Brain microvascular endothelial cell (primary cell): ENCODE measurements at places on chromosomes 16 and 17.
A peak's percentile ranks its signal among the peaks of the same experiment; 100 is the strongest.

DNA sequence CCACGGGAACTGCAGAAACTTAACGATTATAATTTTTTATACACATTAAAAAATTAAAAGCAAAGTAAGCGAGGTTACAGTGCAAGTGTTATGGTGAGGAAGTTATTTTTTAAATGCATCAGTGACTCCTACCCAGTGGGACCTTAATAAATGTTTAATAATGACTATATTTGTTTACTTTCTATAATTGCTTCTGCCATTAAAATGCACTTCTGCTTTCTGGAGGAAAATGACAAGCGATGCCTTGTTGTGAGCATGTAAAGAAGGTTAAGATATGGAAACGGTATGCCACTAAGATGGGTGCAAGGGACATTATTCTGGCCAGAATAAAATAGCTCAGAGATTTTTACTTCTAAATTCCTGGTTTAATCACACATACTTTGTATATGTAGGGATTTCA lies 252.1 kb downstream of the CDH11 start:
- no peak for DNase-seq

DNA sequence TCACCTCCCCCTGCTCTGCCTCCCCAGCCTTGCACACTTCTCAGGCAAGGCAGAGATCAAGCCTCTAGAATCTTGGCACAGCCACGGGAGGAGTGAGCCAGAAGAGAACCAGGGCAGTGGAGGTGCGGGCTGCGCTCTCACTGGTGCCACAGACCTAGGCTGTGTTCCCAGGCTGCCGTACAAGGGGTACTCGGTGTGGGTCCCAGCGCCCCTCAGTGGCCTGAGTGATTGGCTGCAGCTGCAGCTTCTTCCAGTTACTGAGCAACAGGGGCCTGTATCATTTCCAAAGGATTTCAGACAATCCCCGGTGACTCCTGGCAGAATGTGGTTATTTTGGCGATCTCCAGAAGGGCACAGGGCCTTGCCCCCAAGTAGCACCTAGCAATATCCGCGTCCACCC lies 1852.1 kb downstream of the TP53TG3F start:
- DNase-seq, result no peak

- no peak for DNase-seq
These were observed 248.0 kb upstream of the GSE1 start for GRCh38 chr16:85365120-85365519.

GRCh38 chr17:64603987-64604386 lies 58.1 kb downstream of the SMURF2 start:
- no peak for DNase-seq

DNA sequence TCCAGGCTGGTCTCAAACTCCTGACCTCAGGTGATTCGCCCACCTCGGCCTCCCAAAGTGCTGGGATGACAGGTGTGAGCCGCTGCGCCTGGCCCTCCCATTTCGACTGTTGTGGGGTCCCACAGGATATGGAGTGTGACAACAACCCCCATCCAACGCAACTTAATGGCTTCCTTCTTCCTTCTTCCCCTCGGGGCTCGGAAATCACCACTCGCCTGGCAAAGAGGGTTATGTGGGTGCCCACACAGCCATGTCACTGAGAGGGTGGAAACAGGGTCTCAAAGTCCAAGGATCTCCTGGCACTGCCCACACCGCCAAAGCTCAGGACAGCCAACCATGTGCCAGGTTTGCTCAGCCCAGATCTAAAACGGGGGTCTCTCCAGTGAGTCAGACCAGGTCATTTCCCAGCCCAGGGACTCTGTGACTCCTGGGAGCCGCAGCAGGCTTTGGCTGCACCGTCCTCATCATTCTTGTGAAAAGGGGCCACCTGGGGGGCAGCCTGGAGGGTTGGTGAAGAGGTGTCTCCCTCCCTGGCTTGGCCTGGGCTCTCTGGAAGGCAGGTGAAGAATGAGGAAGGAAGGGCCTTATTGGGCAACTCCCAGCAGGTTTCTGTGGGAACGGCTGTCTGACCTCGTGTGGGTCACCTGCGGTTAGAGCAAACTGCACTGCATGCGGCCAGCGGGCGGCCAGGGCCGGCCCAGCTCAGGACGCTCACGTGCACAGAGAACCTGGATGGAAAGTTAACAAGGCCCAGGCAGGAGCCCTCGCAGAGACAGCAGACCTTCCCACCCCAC lies 25.3 kb upstream of the LITAF start:
- no peak for DNase-seq

DNA sequence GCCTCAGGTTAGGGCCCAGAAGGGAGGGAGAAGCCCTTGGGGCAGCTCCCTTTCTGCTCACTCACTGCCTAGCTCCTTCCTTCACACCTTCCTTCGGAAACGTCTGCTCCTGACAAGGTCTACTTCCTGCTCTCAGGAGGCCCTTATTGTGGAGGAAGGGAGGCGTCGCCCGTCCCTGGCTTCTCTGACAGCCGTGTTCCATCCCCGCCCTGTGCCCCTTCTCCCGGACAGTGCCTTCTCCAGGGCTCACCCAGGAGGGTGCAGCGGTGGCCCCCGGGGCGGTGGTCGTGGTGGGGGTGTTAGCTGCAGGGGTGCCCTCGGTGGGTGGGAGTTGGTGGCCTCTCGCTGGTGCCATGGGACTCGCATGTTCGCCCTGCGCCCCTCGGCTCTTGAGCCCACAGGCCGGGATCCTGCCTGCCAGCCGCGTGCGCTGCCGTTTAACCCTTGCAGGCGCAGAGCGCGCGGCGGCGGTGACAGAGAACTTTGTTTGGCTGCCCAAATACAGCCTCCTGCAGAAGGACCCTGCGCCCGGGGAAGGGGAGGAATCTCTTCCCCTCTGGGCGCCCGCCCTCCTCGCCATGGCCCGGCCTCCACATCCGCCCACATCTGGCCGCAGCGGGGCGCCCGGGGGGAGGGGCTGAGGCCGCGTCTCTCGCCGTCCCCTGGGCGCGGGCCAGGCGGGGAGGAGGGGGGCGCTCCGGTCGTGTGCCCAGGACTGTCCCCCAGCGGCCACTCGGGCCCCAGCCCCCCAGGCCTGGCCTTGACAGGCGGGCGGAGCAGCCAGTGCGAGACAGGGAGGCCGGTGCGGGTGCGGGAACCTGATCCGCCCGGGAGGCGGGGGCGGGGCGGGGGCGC lies 231.9 kb downstream of the SEC14L1 start:
- DNase-seq, result no peak

DNA sequence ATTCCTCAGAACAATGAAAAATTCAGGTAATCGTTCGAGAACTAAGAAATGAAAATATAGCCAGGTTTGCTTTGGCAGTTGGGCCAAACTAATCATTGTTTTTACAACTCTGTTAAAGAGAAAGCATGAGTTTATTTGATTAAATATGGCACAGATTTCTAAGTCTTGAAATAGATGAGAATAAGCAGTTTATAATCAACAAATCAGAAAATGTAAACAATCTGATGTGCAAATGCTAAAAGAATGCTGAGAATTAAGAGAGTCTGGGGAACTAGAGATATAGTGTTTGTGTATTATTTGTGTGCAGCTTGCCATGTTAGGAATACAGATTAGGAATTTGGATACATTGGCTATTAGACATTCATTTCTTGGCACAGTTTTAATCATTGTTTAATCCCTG lies 212.5 kb downstream of the TANC2 start:
- DNase-seq, result no peak

GRCh38 chr17:17940441-17940911 lies 31.7 kb downstream of the TOM1L2 start:
- no peak for DNase-seq

- no peak for DNase-seq
These were observed 155.2 kb downstream of the SHISA9 start for GRCh38 chr16:13056607-13057006.

- DNase-seq, result no peak
These were observed 638 bp upstream of the TMEM88 start for GRCh38 chr17:7854078-7854777.

DNA sequence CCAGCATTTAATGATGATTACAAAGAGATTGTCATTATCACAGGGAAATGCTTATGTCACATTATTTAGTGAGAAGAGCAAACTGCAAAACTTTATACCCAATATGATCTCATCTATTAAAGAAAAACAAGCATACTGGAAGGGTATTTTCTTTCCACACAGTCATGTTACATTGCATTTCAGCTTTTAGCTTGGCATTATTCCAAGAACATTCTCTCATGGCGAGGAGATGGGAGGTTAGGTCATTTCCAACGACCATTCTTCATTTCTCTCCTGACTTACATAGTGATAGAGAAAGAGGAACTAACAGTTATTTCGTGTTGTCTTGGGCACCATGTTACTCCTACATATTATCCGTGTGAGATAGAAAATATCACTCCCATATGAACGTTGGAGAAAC lies 309.4 kb upstream of the XYLT1 start:
- peak; percentile 64 for DNase-seq

- peak; percentile 14 for DNase-seq
These were observed 53.1 kb downstream of the FOXL1 start for GRCh38 chr16:86631444-86631843.

DNA sequence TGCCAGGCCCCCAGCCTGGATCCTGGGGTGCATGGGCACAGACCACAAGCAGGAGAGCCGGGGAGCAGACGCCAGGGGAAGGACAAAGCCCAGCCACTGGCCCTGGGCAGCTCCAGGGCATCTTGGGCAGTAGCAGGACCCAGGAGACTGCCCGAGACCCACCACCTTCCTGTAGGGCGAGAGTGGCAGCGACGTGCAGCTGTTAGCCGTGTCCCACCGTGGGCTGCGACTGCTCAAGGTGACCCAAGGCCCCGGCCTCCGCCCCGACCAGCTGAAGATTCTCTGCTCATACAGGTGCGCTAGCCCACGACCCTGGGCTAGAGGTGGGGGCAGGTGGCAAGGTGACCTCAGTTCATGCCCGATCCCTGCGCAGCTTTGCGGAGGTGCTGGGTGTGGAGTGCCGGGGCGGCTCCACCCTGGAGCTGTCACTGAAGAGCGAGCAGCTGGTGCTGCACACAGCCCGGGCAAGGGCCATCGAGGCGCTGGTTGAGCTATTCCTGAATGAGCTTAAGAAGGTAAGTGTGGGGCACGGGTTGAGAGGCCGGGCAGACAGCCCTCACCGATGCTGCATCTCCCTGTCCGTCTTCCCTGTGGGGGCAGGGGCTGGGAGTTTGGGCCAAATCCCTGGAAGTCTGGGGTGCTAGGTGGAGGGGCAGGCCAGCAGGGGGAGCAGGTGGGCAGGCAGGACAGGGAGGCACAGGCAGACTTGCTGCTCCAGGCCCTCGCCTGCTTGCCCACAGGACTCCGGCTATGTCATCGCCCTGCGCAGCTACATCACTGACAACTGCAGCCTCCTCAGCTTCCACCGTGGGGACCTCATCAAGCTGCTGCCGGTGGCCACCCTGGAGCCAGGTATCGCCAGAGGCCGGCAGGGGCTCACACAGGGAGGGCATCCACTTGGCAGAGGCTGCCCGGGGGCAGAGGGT lies 13.5 kb upstream of the SMIM5 start:
- no peak for DNase-seq

DNA sequence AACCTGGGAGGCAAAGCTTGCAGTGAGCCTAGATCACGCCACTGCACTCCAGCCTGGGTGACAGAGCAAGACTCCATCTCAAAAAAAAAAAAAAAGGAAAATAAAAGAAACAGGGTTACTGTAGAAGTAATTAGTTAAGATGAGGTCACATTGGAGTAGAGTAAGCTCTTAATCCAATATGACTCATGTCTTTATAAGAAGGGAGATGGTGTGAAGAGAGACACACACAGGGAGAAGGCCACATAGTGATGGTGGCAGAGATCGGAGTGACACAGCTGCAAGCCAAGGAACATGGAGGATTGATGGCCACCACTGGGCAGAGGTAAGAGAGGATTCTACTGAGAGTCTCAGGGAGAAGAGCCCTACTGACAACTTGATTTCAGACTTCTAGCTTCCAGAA lies 15.3 kb upstream of the SLFN5 start:
- no peak for DNase-seq

- DNase-seq, result no peak
These were observed 3.5 kb downstream of the MGAT5B start for GRCh38 chr17:76871668-76872067.

- no peak for DNase-seq
These were observed 506 bp upstream of the COG7 start for GRCh38 chr16:23453338-23454052.

DNA sequence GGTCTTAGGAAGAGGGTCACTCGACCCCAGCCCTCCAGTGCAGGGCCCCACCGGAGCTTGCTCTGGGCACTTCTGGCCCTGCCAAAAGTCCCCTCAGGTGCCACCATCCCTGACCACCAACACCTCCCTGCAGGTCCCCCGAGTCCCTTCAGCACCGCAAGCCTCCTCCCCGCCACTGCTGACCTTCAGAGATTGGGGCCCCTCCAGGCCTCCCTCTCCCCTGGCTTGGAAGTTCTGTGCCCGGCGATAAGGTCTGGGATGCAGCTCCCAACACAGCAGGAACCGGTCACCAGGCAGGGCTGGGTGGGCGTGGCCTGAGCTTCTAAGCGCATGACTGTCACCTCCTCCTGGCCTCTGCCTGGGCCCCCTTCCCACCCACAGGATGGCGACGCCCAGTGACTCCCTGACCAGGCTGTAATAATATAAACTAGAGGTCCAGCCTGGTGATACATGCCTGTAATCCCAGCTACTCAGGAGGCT lies 11.2 kb downstream of the PIEZO1 start:
- DNase-seq, result peak; percentile 82

DNA sequence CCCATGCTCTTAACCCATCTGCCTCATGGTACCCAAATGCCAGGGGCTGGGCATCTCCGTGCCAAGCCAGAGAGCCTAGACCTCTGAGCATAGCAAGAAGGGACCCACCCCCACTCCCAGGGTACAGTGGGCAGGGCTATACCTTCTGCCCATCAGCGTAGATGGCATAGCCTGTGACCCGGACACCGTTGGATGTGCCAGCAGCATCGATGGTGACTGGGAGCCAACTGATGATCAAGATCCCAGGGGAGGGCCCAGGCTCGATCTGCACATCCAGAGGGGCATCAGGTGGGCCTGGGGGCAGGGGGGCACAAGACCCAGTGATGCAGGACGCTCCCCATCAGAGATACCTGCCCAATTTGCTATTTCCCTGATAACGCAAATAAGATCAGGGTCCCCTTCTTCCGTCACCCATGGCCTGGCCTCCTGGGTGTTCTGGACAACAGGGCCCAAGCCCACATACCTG lies 17.1 kb downstream of the TSPOAP1 start:
- no peak for DNase-seq

- no peak for DNase-seq
These were observed 27.2 kb downstream of the ZNF594 start for GRCh38 chr17:5164436-5164835.

GRCh38 chr16:11212798-11213196 lies 43.2 kb downstream of the SOCS1 start:
- DNase-seq, result no peak

GRCh38 chr16:86077243-86077940 lies 178.4 kb downstream of the IRF8 start:
- no peak for DNase-seq

DNA sequence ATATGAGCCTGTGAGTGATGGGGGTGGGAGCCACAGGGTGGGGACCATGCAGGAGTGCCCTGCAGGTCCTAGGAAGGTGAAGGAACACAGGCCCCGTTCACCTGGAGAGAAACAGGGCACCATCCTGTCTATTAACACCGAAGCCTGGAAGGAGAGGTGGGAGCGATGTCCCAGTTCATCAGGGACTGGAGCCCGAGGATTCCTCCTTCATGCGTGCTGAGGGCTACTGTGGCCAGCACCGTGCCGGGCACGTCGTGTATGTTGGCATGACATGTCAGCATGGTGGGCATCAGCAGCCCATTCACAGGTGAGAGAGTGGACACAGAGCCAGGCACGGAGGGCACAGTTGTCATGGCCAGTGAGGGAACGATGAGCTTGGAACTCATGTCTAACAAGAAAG lies 1.4 kb downstream of the WFIKKN2 start:
- no peak for DNase-seq

GRCh38 chr17:82956726-82957468 lies 117.1 kb upstream of the ZNF750 start:
- no peak for DNase-seq
